ENCODE measurements at places on chromosomes 3 and 15.

DNA sequence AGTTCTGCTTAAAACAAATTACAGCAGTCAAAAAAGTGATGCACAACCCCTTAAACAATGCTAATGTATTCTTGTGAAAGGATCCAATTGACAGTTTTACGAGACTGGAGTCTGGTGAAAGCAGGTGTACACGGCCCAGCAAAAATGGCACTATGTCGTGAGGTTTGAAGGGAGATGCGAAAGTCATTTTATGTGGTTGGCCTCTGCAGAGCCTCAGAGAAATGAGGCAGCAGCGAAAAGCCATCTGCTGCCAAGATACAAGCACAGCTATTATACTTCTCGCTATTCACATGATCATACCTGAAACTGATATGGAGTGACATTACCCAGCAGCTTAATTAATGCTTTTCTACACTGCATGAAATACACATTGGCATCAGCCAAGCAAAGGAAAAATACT, 36.4 kb downstream of the MECOM start:
- no peak for DNase-seq

- DNase-seq, result no peak
These were observed 166.7 kb upstream of the BCL6 start for GRCh38 chr3:187912007-187912406.

DNA sequence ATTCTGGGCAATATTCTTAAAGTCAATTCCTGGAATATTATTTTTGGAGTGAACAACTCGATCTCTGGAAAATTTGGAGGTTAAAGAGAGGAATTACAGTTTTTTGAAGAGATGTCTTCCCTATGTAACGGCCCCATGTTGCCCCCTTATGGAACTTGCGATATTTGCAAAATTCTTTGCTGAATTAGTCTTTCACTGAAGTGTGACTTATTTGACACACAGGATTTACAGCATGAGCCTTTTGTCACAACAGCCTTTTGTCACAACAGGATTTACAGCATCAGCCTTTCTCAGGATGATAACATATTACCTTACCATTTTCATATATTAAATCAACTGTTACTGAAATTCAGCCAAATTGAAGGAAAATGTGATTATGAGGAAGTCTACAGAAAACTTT, 37.8 kb upstream of the SPTSSB start:
- peak; percentile 57 for DNase-seq

DNA sequence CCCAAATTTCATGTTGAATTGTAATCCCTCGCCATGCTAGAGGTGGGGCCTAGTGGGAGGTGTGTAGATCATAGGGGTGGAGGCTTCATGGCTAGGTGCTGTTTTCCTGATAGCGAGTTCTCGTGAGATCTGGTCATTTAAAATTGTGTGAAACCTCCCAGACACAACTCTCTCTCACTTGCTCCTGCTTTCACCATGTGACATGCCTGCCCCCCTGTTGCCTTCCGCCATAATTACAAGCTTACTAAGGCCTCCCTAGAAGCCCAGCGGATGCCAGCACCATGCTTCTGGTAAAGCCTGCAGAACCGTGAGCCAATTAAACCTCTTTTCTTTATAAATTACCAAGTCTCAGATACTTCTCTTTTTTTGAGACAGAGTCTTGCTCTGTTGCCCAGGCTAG, 36.0 kb downstream of the CCDC54 start:
- no peak for DNase-seq

DNA sequence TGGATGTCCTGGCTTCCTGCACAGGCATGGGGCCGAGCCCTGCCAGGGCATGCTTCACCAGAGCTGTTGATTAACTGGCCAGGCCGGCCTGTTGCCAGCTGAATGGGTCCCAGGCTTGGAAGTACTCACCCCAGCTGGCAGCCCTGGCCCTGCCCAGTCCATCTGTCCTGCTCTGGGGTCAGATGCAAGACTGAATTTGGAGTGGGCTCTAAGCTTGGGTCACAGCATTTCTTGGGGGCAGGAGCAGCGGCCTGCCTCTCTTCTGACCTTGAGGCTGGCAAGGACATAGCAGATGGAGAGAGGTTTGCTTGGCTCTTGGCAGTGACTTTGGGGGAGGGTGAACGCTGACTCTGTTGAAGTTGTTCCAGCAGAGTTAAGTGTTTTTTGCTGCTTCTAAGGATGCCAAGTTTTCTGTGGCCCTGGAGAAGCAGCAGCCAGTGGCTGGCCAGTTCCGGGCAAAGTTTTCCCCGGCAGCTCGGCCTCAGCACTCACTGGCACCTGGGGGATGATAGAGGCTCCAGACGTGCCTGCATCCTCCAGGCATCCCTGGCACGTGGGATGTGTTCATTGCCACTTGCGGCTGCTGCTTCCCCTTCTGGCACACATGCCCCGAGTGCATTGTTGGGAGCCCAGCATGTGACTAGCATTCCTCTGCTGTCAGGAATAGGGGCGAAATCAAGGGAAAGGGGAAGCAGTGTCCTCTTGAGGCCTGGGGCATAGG, 22.9 kb downstream of the PDIA5 start:
- no peak for DNase-seq

- no peak for DNase-seq
These were observed 209.7 kb upstream of the DCBLD2 start for GRCh38 chr3:99111235-99111634.

- DNase-seq, result no peak
These were observed 71.4 kb upstream of the PCSK6 start for GRCh38 chr15:101560722-101561583.

- no peak for DNase-seq
These were observed 137.4 kb downstream of the MBNL1 start for GRCh38 chr3:152405915-152406802.

DNA sequence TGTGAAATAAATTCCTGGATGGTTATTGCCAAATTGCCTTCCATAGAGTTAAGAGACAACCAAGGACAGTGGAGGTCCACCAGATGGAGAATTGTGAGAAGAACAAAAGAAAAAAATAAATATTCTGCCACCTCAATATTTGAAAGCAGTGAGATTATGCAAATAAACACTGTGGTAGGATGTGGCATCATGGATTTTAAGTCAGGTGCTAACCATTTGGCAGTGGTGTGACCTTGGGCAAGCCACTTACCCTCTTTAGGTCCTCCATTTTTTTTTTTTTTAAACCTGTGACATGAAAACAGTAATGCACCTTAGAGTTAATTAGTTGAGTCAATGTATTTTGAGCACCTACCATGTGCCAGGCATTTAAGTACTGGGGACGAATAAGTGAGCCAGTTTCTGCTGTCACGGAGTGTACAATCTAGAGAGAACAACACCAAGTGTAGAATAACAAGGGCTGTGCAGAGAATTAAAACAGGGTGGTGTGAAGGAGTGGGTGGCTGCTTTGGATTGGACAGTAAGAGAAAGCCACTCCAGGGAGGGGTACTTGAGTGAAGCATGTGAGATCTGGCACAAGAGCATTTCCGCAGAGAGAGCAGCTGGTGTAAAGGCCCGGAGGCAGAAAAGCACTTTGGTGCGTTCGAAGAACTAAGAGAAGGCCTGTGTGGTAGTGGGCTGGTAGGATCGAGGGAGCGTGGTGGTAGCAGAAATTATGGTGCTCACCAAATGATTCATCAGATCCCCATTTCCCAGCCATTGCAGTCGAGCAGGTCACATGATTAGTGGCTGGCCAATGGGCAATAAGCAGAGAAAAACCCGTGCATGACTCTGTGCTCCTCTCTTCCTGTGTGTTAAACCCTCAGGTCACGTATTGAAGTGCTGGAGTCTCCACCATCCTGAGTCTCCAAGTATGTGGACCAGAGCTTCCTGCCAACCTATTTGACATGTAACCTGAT, 39.2 kb downstream of the CCK start:
- DNase-seq, result no peak

- DNase-seq, result no peak
These were observed 30.2 kb downstream of the NPTN start for GRCh38 chr15:73602992-73603391.

DNA sequence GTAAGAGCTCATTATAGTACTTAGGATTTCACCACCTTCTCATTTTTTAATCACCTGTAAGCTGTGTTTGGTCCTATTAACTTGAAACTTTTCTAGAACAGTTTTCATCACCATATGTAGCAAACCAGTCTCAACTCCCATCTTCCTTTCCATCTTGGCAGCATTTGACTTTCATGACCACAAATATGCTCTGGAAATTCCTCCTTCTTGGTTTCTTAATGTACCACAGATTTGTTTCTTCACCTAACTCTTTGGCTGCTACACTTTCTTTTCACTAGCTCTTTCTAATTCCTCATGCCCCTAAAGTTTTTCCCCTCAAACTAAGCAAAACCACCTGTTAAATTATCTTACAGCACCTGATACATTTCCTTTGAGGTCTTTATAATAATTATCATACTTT, 13.2 kb upstream of the NMB start:
- DNase-seq, result no peak

DNA sequence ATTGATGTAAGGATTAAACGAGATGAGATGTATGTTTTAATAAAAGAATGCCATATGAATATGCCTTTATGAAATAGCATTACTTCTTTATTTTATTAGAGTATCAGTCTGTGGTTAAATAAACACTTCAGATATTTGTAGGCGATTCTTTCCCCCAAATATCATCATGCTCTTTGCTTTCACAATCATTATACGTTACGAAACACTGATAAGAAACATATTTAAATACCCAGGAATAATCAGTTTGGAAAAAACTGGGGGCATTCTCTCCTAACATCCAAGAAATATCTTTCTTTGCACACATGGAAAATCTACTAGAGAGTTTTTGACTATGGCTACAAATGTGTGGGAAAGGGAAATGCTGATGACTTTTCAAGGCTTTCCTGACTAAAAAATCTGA, 4.4 kb upstream of the PLAAT1 start:
- DNase-seq, result no peak

GRCh38 chr15:71548401-71548807, 261.9 kb upstream of the NR2E3 start:
- DNase-seq, result no peak

- no peak for DNase-seq
These were observed 31.5 kb upstream of the SCAANT1 start for GRCh38 chr3:63943678-63944077.

DNA sequence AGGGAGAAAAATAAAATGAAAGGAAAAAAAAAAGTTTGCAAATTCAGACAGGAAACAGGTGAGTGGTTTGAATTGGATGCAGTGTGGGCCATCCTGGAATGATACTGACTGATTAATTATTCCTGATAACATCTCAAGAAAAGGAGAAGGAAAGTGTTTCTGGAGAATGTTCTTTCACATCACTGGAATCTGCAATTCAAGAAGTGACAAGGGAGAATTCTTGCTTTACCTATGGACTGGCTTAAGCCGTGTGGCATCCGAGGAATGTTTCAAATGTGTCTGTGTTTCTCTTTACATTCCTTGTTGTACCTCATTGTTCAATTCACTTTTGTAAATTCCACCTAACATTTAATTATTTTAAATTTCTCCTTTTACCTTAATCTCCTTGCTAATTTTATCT, 465.0 kb downstream of the EPHB1 start:
- DNase-seq, result no peak

DNA sequence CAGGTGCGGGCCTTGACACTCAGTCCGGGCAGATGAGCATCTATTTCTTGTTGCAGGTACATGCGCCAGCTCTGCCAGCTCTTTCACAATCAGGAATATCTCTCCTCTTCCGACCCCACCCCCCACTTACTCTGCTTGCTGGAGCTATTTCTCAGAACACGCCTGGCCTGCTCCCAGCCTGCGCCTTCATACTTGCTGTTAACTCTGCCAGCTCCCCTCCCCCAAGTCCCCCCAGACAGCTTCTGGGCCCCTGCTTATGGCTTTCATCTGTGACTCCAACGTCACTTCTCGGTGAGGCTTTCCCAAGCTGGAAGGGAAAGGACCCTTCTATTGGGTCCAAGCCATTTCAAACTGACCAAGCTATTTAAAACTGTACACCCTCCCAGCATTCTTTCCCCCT, 15.2 kb downstream of the MAGEF1 start:
- no peak for DNase-seq

DNA sequence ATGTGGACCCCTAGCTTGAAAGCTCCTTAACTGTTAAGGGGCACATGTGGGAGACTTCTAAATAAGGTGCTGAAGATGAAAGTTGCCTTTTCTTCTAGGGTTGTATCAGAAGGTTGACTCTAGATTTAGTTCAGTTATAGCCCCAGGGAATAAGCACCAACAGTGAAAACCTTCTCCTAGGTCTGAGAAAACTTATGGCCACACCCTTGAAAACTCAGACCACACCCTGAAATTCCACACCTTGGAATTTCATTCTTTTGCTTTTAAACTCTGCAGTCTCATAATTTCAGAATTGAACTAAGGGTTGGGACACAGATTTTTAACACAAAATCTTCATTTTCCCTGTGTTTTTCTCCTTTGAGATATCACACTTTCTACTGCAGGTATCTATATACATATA, 355.8 kb upstream of the IL12A start:
- DNase-seq, result no peak

- no peak for DNase-seq
These were observed 12.6 kb downstream of the CD86 start for GRCh38 chr3:122067588-122068240.

DNA sequence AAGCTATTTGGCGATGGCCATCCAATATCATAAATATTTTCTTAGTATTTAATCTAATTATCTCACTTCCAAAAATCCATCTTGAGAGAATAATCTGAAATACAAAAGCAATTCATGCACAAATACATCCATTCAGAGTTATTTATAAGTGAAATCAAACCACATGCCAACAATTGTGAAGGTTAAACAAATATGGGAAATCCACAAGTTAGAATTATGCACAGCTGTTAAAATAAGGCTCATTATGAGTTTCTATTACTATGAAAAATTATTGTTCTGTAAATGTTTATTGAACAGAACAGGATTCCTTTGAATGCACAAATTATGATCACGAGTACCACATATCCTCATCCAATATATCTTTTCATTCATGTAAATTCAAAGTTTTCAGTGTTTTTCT, 267.7 kb downstream of the PLOD2 start:
- DNase-seq, result no peak

- DNase-seq, result no peak
These were observed 8.9 kb downstream of the MKRN2OS start for GRCh38 chr3:12536423-12536822.

DNA sequence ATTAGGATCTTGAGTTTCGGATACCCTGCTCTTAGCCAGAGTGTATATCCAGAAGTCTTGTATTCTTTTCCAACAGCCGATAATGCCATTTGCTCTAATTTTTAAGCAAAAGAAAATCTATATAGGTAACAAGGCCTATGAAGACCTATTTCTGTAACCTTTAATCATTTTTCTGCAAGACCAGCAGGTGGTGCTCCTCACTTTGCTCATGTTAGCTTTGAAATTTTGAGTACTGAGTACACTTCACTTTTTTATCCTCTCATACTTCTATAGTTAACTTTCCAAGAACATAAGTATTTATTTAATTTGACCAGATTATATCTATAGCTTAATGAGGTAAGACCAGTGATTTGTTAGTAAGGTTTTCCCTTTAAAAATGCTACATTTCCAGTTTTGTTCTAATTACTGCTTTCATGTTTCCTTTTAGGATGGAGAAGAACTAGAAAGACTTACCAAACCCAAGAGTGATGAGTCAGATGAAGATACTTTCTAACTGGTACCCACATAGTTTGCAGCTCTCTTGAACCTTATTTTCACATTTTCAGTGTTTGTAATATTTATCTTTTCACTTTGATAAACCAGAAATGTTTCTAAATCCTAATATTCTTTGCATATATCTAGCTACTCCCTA, 20.5 kb downstream of the SLC35A5 start:
- DNase-seq, result peak; percentile 33
